NCI-H1092 treated with DMSO at 0.1 percent for 48 hours (cell line): ENCODE measurements at places on chromosomes 6 and 20.

GRCh38 chr6:83868639-83869038, 9.2 kb downstream of the CYB5R4 start:
- no peak for DNase-seq

DNA sequence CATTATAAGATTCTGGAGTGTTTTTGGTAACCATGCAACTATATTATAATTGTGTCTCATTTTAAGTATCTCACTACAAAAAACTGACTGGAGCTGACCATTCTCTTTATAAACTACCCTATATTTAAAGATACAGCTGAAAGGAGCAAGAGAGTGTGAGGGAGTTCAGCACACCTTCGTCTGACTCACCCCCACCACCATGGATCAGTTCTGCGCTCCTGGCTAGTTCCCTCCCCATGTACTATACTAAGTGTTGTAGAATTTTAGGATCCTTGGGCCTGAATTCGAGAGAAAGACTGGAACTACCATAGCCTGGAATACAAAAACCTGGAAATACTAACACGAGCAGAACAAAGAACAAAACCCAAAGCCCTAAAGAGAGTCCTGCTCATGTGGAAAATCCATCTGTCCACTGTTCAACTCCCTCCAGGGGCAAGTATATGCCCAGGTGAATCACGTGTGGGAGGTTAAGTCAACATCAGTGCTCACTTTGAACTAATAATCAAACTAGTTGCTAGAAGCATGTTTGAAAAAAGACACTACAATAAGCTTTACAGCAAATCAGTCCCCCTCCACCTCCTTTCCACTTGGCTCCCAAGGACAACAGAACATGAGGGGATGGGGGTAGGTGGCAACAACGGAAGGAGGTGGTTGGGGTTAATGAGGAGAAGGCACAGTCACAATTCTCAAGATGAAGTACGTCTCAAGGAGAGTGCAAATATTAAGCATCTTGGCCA, 46.8 kb downstream of the ELOVL5 start:
- no peak for DNase-seq

GRCh38 chr6:31339210-31339609, 17.8 kb downstream of the HLA-B start:
- no peak for DNase-seq

DNA sequence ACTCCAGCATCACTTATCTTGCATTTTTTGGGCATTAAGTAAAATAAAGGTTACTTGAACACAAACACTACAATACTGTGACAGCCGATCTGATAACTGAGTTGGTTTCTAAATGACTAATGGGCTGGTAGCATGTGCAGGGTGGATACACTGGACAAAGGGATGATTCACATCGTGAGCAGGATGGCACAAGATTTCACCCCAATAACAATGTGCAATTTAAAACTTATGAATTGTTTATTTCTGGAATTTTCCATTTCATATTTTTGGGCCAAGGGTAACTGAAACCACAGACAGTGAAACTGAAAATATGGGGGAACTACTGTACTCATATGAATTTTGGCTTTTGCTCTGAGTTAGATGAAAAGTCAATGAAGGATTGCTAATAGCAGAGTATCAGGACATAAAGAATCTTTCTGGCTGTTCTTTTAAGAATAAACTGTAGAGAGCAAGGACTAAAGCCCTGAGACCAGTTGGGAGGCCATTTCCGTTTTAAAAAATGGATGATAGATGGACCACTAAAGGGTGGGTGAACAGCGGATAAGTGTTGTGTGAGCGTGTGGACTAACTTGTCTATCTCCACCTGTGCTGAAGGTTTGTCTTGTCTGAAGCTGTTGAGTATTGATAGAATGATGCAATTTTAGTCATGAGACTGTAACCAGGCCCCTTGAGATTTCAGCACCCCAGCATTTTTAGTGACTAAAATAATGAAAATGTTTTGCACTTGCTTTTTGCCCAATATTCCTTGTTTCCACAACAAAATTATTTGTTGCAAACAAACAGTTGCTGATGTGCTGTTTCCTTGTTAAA, 8.2 kb downstream of the SPINT3 start:
- DNase-seq, result no peak

GRCh38 chr6:7047128-7047527, 60.6 kb upstream of the RREB1 start:
- no peak for DNase-seq

DNA sequence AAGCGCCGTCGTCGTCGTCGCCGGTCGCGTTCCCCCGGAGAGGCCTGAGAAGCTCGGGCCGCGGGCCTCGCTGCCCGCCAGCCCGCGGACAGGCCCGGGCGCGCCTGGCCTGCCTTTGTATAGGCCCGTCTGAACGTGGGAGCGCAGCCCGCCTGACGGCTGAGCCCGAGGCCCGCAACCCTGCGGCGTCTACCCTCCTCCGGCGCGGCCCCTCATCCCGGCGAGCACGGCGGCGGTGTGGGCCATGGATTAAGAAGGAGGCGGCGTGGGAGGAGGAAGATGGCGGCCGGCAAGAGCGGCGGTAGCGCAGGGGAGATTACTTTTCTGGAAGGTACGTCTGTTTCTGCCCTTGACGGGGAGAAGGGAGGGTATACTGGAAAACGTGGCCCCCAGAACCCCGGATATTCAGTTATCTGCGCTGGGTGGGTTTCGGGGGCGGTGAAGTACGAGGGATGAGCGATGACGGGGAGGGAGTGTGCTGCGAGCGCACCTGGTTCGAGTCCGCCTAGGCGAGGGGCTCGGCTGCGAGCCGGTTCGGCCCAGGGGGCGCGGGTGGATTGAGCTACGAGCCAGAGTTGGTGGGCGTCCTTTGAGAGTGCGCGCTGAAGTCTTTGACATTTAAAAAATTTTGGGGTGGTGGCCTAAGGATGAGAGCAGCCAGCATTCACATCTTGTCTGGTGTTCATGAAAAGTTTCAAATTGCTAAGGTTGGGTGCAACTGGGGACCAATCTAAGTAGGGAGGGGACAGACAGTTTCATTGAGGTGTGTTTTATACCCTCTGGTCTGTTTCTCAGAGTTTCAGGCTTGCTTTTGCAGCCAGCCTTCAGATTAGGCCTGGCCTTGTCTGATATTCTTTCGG, 796 bp downstream of the SENP6 start:
- peak; percentile 42 for DNase-seq
